Naive thymus-derived CD8-positive, alpha-beta T cell (primary cell): ENCODE measurements at places on chromosomes 7 and 10.

DNA sequence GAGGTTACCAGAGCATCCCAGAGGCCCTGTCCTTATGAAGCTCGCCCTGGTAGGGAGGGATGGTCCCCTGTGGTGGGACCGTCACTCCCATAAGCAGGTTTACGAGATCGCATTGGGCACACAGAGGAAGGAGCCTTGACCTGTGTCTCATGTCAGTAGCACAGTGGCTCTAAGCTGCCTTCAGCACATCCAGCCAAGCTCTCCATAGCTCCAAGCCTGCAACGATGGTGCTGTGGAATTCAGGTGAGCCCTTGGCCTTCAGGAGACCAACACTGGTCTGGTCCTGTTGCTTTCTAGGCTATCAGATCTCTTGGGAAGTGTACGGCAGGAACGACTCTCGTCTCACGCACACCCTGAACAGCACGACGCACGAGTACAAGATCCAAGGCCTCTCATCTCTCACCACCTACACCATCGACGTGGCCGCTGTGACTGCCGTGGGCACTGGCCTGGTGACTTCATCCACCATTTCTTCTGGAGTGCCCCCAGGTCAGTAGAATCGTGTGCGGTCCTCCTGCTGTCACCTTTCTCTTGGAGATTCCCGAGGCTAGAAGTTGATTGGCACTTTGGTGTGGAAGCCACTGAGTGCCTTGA, 605.3 kb upstream of the FOXK1 start:
- H3K27me3 ChIP-seq = no peaks in the 10 kb centered on the region
- H3K4me3 ChIP-seq = no peak overlapping the region
- no peaks in the 10 kb centered on the region for H3K36me3 ChIP-seq
- no peaks in the 10 kb centered on the region for H3K4me1 ChIP-seq
- H3K27ac ChIP-seq = no peak overlapping the region
- DNase-seq = no peak

- no peaks in the 10 kb centered on the region for H3K27me3 ChIP-seq
- no peak overlapping the region for H3K4me3 ChIP-seq
- H3K4me1 ChIP-seq = peaks cover 8% of the 10 kb centered on the region
- no peak overlapping the region for H3K27ac ChIP-seq
- no peak for DNase-seq
These were observed 103.2 kb upstream of the WAC start for GRCh38 chr10:28429573-28430216.

GRCh38 chr7:157389951-157390730, 53.3 kb downstream of the DNAJB6 start:
- H3K27ac ChIP-seq = peak overlapping the region; percentile 82
- no peaks in the 10 kb centered on the region for H3K27me3 ChIP-seq
- peaks cover 44% of the 10 kb centered on the region for H3K36me3 ChIP-seq
- H3K4me3 ChIP-seq = peak overlapping the region; percentile 72
- H3K4me1 ChIP-seq = peaks cover 55% of the 10 kb centered on the region

GRCh38 chr10:114359953-114360345, 44.4 kb downstream of the AFAP1L2 start:
- DNase-seq = no peak
- H3K4me1 ChIP-seq = no peaks in the 10 kb centered on the region
- no peaks in the 10 kb centered on the region for H3K36me3 ChIP-seq
- H3K4me3 ChIP-seq = no peak overlapping the region
- H3K27me3 ChIP-seq = peaks cover 10% of the 10 kb centered on the region

DNA sequence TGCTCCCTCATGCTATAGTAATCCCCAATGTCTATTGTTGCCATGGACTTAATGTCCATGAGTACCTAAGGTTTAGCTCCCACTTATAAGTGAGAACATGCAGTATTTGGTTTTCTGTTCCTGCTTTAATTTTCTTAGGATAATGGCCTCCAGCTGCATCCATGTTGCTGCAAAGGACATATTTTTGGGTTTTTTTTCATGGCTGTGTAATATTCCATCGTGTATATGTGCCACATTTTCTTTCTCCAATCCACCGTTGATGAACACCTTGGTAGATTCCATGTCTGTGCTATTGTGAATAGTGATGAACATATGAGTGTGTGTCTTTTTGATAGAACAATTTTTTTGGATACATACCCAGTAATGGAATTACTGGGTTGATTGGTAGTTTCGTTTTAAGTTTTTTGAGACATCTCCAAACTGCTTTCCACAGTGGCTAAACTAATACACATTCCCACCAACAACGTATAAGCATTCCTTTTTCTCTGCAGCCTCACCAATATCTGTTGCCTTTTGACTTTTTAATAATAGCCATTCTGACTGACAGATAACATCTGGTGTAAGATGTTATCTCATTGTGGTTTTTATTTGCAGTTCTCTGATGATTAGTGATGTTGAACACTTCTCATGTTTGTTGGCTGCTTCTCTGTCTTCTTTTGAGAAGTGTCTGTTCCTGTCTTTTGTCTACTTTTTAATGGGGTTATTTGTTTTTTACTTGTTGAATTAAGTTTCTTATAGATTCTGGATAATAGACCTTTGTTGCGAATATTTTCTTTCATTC, 68.8 kb upstream of the IFRD1 start:
- H3K4me1 ChIP-seq = peaks cover 10% of the 10 kb centered on the region
- no peaks in the 10 kb centered on the region for H3K36me3 ChIP-seq
- peaks cover 9% of the 10 kb centered on the region for H3K27me3 ChIP-seq
- H3K4me3 ChIP-seq = no peak overlapping the region

DNA sequence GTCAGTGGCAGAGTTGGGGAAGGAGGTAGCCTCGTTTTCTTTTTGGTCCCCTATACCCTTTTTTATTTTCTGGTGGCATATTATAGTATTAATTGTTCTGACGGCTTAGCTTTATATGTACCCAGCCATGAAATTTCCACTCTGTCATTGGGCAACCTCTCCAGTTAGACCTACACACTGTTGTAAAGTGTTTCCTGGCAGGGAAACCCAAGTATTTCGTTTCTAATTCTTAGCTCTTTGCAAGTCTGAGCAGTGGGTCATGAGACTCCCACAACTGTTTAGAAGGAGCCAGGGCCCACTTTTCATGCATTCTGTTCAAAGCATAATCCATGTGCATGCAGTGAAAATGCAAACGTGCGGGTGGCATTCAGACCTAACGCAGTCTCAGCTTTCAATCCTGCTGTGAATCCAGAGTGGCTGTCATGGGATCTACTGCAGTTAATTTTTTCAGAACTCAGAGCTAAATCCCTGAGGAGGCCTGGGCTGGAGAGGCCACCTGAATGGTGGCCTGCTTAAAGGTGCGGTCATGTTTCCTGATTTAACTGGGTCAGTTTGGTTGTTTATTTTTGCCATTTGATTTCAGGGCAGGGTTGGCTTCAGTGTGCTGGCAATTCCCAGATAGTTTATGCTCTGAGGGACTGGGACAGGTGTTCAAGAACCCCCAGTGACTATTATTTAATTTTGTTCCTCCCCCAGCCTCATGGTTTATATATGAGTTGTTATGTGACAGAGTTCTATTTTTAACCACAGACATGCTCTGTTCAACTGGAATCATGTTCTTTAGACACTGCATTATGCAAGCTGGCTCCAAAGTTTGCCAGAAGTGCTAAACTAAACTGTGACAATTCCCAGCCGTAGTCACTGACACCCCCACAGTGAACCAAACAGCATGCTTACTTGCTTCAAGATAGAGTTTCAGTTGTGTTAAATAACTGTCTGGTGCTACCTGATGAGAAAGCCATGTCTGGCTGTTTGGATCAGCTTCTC, 27.4 kb upstream of the SYPL1 start:
- no peaks in the 10 kb centered on the region for H3K27me3 ChIP-seq
- no peaks in the 10 kb centered on the region for H3K36me3 ChIP-seq
- H3K4me3 ChIP-seq = no peak overlapping the region

DNA sequence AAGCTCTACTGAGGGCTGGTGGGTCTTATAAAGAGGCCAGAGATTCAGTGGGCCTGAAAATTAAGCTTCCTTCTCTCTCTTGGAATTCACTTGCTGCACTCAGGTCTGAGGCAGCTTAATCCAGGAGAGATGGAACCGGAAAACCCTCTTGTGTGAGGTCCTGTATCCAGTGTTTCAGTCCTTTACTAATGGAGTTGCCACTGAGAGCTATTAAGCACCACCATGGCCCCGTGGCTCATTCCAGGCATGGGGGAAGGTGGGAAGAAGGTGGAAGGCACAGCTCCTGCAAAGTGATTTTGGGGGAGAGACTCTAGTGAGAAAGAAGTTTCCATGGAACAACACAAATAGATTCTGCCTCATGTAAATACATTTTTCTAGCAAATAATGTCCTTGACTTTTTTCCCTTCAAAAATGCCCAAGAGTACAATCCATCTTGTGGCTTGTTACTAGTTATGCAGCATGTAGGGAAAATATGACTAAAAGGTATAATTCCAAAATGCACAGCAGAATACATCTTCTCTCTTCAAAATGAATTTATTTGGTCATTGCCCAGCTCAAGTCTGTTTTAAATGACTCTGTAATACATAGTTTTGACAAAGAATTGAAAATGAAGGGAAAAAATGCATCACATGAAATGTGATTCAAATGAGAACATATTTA, 46.7 kb upstream of the FOXI2 start:
- H3K36me3 ChIP-seq = no peaks in the 10 kb centered on the region
- H3K4me3 ChIP-seq = no peak overlapping the region
- H3K27me3 ChIP-seq = peaks cover 6% of the 10 kb centered on the region
- DNase-seq = no peak
- H3K27ac ChIP-seq = no peak overlapping the region

DNA sequence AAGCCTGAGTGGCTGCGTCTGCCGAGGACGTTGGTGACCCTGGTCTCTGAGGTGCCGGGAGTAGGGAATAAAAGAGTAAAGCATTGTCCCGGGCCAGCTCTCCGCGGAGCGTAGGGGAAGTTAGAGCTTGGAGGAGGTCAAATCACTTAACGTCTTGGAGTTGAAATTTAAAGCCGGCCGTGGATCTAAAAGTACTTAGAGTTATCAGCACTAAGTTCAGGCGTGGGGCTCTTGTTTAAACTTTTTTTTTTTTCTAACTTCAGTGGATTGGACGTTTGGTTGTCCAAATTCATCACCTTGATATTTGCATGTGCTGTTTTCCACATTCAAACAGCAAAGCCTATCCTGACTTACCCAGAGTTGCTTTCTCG, 700 bp downstream of the NIPSNAP2 start:
- H3K4me3 ChIP-seq = peak overlapping the region; percentile 87
- H3K27me3 ChIP-seq = no peaks in the 10 kb centered on the region
- H3K27ac ChIP-seq = peak overlapping the region; percentile 92
- peaks cover 52% of the 10 kb centered on the region for H3K4me1 ChIP-seq
- DNase-seq = peak; percentile 32

- no peak overlapping the region for H3K27ac ChIP-seq
- H3K4me1 ChIP-seq = peaks cover 36% of the 10 kb centered on the region
- peaks cover 37% of the 10 kb centered on the region for H3K27me3 ChIP-seq
- H3K36me3 ChIP-seq = no peaks in the 10 kb centered on the region
These were observed 1.9 kb upstream of the TMEM178B start for GRCh38 chr7:141071855-141072547.

DNA sequence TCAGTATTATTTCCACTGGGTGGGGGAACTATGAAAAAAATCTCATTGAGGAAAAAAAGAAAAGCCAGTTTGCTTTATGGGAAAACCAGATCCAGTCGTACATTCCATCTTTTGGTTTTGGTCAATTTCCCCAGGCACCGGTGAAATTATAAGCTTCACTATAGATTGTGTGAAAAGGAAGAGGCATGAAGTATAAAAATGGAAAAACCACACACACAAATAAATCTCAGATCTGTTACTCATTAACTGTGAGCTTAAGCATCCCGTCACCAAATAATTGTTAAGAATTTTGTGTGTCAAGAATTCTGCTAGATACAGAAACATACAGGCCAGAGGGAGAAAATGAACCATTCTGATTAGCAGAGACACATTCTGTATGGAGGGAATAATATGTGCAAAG, 405.5 kb upstream of the CELF2 start:
- no peak overlapping the region for H3K4me3 ChIP-seq
- H3K27ac ChIP-seq = no peak overlapping the region
- H3K27me3 ChIP-seq = peaks cover 5% of the 10 kb centered on the region
- no peaks in the 10 kb centered on the region for H3K36me3 ChIP-seq
- no peaks in the 10 kb centered on the region for H3K4me1 ChIP-seq

DNA sequence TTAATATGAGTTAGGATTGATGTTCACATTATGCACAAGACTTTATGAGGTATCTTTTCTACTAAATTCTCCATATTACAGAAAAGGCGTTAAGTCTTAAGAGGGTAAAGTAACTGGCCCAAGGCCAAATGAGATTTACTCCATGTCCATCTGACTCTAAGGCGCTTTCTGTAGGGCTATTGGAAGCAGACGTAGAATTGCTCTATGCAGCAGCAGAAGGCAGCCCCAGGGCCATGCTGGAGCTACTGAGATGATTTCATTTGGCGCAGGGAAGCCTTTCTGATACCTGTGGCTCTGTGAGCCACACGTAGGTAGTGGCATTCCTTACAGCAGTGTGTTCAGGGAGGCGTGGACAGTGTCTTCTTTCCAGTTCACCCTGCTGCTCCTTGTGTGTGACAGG, 133.1 kb downstream of the SH2D4B start:
- H3K4me1 ChIP-seq = no peaks in the 10 kb centered on the region
- DNase-seq = no peak
- no peaks in the 10 kb centered on the region for H3K36me3 ChIP-seq
- no peak overlapping the region for H3K27ac ChIP-seq
- peaks cover 13% of the 10 kb centered on the region for H3K27me3 ChIP-seq
- H3K4me3 ChIP-seq = no peak overlapping the region

DNA sequence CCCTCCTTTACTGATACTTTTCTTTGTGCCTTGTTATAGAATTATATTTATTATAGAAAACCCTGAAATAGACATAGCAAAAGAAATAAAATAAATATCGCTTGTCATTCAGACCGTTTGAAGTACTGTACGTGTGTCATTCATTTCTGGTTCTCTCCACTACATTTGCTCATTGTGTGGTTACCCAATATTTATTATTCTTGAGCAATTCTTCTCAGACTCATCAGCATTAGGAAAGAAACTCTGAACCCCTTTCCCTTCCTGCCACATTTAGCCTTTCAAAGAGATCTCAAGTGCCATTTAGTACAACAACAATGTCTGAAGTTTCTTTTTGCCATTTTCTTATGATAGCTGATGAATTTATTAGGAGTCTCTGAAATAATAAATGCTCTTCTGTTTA, 154.1 kb downstream of the KIAA1217 start:
- H3K4me1 ChIP-seq = no peaks in the 10 kb centered on the region
- H3K36me3 ChIP-seq = no peaks in the 10 kb centered on the region
- no peak for DNase-seq
- no peak overlapping the region for H3K4me3 ChIP-seq

GRCh38 chr10:69439813-69440506, 11.3 kb upstream of the TSPAN15 start:
- H3K4me3 ChIP-seq = no peak overlapping the region
- H3K4me1 ChIP-seq = no peaks in the 10 kb centered on the region
- H3K27ac ChIP-seq = no peak overlapping the region
- DNase-seq = no peak
- no peaks in the 10 kb centered on the region for H3K36me3 ChIP-seq
